Germinal center (tissue), 1 donor: ENCODE measurements at places on chromosomes 2 and 18.

GRCh38 chr18:31750273-31750672 is 10.4 kb downstream of the SLC25A52 start:
- DNase-seq, result no peak

DNA sequence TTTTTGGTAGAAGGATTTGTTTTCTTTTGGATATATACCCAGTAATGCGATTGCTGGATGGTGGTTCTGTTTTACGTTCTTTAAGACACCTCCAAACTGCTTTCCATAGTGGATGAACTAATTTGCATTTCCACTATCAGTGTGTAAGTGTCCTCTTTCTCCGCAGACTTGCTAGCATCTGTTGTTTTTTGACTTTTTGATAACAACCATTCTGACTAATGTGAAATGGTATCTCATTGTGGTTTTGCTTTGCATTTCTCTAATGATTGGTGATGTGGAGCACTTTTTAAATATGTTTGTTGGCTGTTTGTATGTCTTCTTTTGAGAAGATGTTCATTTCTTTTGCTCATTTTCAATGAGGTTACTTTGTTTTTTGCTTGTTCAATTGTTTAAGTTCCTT is 260.9 kb upstream of the CWC22 start:
- DNase-seq, result no peak

DNA sequence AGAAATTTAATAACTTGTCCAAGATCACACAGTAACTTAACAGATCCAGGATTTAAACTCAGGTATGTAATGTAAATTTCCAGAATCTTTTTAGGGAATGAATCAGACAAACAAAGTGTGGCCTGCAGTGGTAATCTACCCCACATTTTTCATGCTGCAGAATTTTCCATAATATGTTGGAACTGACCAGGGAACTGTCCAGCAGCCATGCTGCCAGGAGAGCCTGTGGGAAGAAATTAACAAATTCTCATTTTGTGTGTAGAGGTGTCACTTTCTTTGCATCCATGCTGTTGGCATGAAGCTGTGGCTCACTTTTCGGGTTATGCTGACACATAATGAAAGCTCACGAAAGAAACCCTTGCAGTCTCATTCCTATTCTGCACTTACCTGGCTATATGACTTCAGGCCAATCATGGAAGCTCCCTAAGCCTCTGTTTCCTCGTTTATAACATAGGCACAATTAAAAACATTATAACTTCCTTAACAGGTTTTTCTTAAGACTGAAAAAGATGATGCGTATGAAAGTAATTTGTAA is 54.7 kb downstream of the CDKL4 start:
- DNase-seq, result no peak

DNA sequence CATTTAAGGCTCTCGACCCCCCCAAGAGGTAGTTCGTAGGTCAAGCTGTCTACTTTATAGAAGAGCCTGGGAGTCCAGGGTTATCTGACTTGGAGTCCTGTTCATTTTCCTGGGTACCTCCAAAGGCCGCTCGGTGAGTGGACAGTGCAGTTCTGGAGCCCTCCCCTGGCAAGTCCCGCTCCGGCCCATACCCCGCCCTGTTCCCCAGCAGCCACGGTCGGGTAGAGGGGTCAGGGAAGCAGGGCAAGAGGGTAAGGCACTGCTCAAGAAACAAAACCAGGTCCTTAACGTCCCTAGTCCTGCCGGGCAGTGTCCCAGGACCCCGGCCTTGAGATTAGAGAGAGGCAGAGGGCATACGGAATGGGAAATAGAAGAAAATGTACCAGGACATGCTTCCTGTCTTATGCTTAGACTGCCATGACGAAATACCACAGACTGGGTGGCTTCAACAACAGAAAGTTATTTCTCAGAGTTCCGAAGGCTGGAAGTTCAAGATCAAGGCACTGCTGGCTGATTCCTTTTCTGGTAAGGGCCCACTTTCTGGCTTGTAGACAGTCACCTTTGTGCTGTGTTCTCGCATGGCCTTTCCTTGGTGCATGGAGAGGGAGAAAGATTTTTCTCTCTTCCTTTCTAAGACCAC is 5.4 kb upstream of the HPCAL1 start:
- no peak for DNase-seq

DNA sequence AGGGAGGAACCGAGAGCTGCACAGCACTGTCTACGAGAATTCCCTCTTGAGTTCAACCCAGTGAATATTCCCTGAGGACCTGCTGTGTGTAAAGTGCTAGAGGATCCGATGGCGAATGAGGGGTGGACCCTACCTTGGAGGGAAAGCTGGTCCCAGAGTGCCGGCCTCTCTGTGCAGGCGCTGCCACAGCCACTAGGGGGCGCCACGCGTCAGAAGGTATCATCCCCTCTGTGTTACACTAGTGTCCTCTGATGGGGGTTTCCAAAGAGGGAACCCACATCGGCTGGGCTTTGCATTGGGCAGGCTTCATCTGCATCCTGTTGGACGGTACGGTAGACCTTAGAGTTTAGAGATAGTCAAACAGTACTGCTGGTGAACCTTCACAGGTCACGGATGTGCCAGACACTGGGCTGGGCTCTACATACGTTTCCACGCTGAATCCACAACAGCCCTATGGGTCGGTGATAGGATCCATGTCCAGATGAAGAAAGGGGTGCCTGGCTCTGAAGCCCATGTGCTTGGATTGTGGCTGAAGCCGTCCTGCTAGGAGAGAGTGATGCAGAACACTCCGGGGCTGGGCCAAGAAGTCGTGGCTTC is 39.0 kb downstream of the COA5 start:
- peak; percentile 79 for DNase-seq

- DNase-seq, result no peak
Measured at GRCh38 chr2:11411768-11412448, 54.1 kb downstream of the E2F6 start.

GRCh38 chr18:33466822-33467221 is 26.3 kb upstream of the CCDC178 start:
- no peak for DNase-seq

DNA sequence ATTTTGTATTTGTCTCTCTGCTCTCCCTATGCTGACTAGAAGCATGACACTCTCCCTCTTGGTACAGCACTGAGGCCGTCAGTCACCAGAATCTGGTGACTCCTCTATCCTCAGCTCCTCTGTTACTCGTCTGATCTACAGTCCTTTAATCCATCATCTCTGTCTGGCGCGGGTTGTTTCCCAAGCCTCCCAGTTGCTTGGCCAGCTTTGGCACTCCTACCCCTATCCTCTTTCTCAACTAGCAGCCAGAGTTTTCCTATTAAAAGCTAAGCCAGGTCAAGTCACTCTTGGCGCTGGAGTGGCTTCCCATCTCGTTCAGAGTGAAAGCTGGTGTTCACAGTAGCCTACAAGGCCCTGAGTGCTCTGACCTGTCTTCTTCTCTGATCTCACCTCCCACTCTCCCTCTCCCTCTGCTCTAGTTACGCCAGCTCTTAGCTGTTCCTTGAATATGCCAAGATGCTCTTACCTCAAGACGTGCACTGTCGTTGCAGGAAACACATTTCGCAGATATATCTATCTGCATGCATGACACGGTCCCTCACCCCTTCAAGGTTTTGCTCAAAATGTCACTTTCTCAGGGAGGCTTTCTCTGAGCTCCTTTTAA is 41.8 kb upstream of the PSME4 start:
- no peak for DNase-seq

- DNase-seq, result no peak
Measured at GRCh38 chr2:86143307-86143706, 37.3 kb downstream of the PTCD3 start.

DNA sequence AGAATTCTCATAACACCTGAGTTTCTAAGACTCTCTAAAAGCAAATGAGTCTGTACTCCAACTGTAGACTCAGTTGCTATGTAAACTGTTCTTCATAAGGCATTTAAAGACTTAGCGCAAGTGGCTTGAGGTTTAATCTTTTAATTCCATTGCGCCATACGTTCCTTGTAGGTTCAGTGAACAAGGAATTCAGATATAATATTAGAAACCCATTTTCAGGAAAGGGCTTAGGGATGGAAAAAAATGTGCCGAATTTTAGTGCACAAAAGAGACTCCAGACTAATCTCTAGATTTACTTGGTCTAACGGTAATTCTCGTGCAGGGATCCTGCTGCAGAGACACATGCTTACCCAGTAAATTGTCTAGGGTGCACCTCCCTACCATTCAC is 268.9 kb upstream of the TANK start:
- no peak for DNase-seq

GRCh38 chr2:32278478-32278853 is 762 bp downstream of the YIPF4 start:
- no peak for DNase-seq

- no peak for DNase-seq
Measured at GRCh38 chr2:9756692-9757250, 86.5 kb upstream of the TAF1B start.

DNA sequence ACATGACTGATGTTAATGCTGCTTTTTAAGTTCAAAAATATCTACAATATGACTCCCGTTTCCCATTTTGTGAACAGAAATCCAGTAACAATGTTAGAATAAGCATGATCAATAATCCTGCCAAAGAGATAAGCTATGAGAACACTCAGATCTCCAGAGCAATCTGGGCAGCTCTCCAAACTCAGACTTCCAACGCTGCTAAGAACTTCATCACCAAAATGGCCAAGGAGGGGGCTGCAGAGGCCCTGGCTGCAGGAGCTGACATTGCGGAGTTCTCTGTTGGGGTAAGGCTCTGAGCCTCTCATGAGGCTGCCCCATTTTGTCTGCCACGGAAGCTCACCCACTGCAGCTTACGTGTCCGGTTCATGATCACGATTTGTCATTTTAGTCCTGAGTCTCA is 68.4 kb downstream of the UGGT1 start:
- DNase-seq, result no peak

DNA sequence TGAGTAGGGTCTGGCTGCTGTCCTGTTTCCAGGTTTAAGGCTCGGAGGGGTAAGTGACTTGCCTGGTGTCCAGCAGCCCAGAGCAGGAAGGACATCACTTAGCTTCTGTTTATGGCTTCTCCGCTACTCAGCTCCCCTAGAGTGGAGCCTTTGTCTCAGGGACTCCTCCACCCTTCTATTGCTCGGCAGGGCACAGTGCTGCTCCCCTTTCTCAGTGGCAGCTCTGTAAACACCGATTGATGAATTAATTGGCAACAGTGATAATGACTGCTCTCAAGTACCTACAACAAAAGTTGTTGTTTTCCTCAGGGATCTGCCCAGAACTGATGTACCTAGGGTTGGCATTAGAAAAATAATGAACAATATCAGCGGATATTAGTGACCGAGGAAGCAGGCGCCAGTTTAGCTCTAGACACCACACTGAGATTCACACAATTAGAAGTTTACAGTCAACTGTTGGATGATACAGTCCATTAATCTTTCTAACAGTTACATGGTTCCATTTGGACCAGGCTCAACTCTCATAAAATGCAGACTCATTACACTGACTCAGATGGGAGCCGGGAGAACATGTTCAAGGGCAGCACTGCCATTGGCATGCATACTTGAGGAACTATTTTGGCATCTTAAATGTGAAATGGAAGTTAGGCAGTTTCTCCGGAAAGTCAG is 265.7 kb downstream of the MTX2 start:
- no peak for DNase-seq

DNA sequence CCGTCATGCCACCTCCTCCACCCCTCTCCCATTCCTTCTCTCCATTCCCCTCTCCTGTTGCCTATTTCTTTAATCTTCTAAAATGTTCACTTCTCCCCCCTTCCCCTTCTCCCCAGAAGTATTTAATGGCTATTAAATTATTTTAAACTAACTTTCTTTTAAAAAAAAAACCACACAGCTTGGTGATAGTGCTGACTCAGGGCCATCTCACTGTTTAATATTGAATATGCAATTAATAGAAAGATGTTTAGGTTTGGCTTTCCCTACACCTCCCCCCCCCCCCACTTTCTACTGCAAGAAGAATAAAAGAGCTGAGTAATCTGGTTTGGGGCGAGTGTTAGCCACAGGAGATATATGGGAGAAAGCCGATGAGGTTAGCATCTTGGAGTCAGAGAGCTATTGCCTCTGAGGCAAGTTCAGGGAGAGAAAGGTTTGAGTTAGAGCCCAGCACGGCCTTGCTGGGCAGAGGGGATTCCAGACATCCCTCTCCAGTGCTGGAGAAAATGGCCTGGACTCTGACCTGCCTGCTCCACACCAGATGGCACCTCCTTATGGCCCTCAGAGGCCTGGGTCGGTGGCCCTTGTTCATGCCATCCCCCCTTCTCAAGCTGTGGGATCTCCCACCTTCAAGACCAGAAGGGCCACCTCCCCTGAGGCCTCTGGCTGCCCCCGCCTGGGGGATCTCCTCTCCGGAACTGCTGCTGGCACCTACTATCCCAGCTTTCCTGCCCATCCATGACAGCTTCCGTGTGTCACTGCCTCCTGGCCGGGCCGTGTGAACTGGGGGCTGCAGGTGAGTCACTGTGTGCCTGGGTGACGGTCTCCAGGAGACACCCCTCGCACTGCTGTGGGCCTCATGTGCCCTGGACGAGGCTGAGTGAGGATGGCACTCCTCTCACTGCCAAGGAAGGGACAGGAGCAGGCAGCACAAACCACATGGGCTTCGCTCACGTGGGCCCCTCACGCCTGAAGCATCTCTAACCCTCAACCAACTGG is 246.9 kb downstream of the CELF4 start:
- no peak for DNase-seq

GRCh38 chr18:1658908-1659566 is 754.4 kb downstream of the ADCYAP1 start:
- no peak for DNase-seq

DNA sequence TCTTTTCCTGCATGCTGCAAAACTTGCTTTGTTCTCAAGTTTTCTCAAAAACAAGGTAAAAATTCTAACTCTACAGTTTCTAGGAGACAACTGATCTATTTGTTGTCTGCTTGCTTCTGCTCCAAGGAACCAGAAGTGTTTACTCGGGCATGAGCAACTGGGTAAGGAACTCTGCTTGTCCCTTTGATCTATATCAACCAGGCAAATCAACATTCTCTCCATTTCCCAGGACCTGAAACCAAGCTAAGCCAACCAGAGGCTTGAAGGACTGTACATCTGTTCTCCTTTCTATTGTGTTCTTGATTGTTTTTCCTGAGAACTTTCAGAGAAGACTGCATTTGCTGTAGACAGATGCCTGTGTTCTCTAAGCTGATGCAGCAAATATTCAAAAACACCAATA is 335.0 kb upstream of the KCNH7 start:
- DNase-seq, result no peak

DNA sequence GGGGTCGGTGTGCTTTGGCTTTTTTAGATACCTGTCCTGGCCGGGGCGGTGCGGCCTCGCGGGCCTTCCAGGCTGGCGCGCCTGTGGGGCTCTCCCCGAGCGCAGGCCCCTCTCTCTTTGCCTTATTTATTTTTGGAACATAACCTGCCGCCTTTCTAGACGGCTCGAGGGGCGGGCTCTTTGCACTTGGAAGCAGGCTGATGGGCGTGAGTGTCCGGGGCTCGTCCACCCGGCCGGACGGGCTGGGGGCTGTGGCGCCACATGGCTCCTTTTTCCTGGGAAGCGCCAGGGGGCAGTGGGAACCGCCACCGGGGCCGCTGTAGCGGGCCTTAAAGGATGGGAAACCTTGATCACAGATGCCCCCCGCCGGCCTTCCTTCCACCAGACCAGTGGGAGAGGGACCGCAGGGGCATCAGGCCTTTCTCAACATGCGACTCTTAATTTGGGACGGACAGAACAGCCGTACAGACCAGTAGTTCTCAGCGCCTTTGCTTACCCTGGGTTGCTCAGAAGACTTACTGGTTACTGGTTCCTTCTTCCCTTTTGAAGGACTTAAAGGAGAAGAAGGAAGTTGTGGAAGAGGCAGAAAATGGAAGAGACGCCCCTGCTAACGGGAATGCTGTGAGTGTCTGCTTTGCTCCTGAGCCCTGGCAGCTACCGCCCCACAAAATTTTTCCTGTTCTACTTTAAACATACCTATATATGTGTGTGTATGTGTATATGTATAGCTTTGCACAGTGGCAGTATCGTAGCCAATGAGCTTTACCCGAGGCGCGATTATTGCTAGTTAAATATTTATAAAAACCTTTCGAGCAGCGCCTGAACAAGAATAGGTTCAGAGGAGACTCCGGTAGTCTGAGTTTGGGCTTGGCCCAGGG is 2.7 kb downstream of the PTMA start:
- no peak for DNase-seq
